ENCODE measurements at places on chromosomes 2 and 18.

DNA sequence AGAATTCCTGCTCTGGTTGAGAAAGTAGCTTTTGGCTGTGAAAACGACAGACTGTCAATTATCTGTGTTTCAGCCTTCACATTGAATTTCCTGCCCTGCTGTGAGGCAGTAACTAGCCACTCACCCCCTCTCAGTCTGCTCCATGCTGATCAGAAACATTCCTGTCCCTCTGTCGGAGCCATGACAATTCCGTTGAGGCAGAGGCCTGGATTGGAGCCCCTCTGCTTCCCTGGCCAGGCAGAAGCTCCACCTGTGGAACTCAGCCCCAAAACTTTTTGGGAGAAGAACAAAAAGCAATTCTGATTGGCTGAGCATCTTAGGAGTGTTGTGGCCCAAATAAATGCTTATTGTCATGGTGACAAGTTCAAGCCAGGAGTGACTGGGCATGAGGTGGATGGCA is 60.0 kb downstream of the APOB start:
- DNase-seq, result no peak

DNA sequence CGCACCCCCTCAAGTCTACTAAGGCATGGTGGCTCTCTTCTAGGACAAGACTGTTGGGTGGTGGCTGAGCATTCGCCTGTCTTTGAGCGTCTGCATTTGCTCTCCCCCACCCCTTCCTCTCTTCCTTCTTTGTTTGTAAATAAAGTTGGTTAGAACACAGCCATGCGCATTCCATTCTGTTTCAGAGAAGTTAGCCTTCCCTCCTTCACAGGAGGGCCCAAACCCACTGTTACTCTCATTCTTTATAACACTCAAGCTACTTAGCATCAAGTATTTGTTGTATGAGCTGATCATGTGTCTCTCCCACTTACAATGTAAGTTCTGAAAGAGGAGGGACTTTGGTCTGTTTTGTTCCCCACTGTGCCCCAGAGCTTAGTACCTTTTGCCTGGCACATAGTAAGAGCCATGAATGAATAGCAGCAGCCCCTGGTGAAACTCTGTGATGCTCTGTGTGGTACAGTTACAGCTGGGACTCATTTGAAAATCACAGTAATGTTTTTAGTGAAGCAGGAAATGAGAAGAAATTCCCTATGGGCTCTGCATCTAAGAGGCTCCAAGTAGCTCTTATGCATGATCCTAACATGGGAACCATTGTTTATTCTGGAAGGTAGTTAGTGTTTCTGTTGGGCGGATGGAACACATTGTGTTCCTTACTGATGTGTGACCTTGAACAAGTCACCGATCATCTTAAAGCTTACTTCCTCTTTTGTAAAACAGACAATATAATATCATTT is 7.7 kb downstream of the MGAT5 start:
- DNase-seq, result no peak

GRCh38 chr2:170848587-170848986 is 31.9 kb downstream of the GAD1 start:
- DNase-seq, result no peak

GRCh38 chr2:95166065-95166763 is 605 bp downstream of the ZNF2 start:
- no peak for DNase-seq

GRCh38 chr2:105842555-105842954 is 97.8 kb downstream of the NCK2 start:
- DNase-seq, result no peak

DNA sequence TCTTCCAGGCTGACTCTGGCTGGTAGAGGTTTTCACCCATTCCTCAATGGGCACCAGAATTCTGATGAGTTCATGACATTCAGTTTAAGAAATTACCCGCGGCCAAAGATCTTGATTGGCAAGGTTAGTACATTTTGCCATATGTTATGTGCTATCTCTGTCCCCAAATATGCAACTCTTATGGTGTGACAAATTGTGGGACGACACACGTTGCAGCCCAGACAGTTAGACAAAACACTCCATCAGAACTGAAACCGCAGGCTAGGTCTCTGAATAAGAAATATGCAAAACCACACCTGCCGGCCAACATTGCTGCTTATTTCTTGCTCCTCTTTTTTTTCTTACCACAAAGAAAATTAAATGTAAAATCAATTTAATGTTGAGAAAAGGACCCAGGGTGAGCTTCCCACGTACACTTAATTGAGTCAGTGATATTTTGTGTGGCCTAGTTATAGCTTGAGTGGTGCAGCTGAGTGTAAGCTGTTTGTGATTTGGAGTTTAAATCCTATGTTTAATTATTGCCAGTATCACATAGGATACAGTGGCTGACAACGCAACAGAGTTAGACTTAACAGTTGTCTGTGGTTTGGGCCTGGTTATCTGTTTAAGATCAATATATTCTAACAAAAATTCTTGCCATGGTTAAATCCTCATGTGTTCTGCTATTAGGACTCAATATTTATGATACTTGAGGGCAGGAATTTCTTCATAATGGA is 35.7 kb upstream of the LTBP1 start:
- no peak for DNase-seq

DNA sequence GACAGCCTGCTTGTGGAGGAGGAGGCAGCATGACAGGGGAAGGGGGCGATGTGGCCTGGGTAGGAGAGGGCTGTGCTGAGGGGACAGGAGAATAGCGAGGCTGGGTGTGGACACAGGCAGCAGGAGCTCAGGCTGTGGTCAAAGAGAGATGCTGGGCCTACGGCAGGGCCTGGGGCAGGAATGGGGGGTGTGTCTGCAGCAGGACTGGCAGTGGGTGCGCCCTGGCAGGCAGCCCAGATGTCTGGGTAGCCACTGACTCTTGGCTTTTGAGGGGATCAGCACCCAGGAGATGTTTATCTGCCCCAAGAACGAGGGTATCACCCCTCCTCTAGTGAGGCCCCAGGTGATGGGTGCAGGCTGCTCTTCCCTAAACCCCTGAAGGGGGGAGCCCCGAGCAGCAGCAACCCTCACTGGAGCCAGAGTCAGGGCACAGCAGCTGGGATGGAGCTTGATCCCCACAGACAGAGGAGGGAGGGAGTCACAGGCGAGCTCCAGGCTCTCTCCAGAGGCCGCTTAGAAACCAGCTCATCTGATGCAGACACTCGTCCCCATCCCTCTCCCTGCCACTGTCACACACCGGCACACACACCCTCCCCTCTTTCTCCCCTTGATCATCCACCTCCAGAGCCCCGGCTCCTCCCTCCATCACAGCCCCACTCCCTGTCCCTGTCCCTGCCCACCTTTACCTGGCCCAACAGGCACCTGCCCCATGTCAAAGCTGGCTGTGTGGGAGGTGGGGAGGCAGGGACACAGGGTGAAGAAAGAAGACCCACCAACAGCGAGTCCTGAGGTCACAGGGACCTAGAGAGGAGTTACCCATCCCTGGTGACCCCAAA is 29.8 kb upstream of the TNS1 start:
- no peak for DNase-seq

GRCh38 chr2:160695402-160696086 is 201.9 kb upstream of the RBMS1 start:
- DNase-seq, result no peak

- no peak for DNase-seq
Measured at GRCh38 chr18:51425889-51426288, 228.4 kb upstream of the MEX3C start.

GRCh38 chr18:46301081-46301480 is 196.9 kb downstream of the HAUS1 start:
- DNase-seq, result no peak

DNA sequence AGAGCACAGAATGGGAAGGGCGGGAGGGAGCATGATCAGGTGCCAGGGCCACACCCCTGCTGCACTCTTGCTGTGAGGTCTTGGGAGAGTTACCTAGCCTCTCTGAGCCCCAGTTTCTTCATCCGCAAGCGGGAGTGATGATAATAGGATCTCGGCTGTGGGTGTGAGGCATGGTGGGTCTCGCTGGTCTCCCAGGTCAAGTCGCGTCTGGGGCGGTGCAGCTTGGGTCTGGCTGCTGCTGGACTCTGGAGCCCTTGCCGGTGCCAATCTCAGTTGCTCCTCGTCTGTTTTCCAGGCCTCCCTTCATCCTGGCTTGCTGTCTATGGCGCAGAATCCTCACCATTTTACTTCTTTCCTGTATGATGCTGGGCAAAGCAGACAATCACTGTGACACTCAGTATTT is 130.3 kb upstream of the RAB12 start:
- no peak for DNase-seq

DNA sequence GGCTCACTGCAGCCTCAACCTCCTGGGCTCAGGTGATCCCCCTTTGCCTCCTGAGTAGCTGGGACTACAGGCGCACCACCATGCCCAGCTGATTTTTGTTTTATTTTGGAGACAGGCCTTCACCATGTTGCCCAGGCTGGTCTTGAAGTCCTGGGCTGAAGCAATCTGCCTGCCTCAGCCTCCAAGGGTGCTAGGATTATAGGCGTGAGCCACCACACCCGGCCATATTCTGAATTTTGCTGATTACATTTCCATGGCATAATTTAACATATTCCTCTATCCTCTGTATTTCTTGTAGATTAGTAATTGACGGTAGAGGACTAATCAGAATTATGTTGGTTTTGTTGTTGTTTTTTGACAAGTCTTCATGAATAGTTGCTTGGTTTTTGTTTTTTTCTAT is 50.6 kb downstream of the MEX3C start:
- no peak for DNase-seq

DNA sequence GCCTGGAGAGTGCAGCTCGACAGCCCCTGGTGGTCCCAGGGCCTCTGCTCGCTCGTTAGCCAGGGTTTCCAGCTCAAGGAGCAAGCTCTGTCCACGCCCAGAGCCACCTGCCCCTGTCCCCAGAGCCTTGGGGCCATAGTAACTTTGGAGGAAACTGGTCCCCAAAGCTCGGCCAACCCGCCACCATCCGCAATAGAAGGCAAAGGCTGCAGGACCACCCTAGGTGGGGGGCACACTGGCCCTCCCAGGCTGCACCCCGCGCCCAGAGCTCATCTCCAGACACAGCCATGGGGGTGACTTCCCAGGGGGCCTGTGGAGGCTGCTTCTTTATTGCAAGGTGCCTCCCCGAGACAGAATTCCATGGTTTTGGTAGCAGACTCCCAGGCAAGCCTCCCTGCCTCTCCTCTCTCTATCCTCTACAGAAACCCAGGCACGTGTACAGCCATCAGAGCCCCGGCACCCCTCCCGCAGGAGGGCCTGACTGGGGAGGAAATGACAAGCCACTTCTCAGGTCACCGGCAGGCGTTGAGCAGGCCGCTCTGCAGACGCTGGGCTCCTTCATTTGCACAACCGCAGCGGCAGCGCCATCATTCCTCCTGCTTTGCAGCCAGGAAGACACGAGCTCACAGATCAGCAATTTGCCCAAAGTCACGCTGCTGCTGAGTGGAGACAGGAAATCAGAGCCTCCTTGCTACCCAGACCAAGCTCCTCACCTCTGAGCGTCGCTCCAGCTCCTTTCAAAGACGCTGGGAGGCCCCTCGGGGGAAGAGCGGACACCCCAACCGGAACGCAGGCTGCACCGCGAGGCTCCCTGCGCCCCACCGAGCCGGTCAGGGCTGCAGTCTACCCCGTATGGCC is 80.2 kb downstream of the NDUFA10 start:
- DNase-seq, result no peak

GRCh38 chr2:45199973-45200372 is 190.7 kb upstream of the SIX2 start:
- DNase-seq, result no peak
